NCI-H1694 treated with DMSO at 0.1 percent for 48 hours (cell line): ENCODE measurements at places on chromosomes 2 and 18.

DNA sequence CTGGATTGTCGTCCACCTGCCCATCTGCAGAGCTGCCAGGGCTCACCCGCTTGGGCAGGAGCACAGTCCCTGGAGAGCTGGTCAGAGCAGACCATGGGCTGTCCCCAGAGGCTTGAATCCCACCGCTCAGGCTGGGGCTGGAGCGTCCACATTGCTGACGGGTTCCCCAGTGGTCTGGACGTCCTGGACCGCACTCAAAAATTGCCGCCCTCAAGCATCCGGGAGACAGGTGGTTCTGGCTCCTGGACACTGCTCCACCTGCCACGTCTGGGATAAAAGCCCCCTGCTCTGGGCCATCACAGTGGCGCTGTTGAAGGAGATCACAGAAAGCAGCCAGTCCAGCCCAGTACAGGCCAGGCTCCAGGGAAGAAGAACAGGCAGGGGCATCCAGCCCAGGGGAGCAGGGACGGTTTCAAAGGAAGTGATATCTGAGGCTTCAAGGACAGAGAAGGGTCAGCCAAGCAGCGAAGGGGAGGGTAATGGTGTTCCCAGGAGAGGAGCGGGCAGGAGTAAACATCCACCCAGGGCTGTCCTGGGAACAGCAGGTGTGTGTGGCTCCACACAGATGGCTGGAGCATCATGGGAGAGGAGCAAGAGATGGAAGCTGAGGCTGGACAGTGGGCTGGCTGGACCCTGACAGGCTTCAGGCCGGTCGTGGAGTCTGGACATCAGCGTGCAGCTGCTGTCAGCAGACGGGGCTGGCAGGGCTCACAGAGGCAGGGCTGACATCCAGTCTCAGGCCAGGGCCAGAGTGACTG is 21.9 kb upstream of the ID2 start:
- no peak for DNase-seq

DNA sequence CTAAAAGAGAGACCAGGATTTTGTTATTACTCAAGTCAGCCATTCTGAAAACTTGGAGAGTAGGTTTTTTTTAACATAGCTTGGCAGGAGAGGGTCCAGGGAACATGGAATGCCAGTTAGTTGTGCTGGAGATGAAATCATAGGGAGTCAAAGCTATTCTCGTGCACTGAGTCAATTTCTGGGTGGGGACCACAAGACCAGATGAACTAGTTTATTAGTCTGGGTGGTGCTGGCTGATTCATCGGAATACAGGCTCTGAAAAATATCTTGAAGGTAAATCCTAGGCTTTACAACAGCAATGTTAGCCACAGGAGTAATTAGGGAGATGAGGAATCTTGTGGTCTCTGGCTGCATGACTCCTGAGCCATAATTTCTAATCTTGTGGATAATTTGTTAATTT is 921.4 kb downstream of the TRIB2 start:
- no peak for DNase-seq

DNA sequence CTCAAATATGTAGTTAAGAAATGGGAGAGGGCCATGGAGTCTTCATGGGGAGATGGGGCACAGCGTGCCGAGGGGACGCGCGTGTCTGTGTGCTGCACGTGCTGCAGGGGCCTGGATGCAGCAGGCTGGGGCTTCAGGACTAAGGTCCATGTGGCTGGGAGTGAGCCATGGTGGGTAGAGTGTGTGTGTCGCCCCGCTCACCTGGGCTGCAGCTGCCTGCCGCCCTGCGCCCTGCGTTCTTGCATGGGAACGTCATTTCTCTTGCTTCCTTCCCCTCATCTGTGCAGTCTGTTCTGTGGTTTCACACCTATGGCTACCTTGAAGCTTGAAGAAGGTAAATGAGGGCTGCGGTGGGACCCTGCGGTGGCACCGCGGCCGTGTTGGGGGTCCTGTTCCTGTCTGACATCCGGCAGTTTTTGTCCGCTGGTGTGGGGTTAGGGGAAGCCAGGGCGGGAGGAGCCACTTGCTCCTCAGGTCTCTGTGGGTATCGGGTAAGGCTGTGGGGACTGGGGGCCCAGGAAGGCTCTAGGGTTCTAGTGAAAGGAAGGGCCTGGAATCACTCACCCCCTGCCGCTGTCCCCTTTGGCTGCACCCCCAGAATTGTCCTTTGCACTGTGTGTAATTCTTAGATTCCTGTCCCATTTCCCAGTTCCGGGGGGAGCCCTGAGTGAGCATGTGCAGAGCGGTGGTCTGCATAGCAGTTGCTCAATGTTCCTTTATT is 54.1 kb upstream of the HS6ST1 start:
- DNase-seq: no peak

GRCh38 chr2:54915101-54915500 is 135.2 kb downstream of the RTN4 start:
- DNase-seq: no peak

DNA sequence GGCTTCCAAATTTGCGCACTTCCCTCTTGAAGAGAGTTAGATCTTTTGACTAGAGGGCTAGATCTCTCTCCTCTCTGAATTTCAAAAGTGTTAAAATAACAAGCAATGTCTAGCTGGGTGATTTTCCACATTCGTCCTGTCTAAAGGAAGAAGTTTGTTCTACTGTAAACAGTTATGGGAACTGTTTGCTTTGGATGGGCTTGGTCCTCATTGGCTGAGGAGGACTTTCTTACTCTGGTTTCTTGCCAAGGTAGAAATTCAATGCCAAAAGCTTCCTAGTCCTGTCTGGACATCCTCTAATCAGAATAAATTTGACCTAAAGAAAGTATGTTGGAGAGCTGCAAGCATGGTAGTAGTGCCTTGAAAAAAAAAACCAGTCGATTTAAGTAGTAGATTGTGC is 47.4 kb upstream of the RAPH1 start:
- DNase-seq: no peak

DNA sequence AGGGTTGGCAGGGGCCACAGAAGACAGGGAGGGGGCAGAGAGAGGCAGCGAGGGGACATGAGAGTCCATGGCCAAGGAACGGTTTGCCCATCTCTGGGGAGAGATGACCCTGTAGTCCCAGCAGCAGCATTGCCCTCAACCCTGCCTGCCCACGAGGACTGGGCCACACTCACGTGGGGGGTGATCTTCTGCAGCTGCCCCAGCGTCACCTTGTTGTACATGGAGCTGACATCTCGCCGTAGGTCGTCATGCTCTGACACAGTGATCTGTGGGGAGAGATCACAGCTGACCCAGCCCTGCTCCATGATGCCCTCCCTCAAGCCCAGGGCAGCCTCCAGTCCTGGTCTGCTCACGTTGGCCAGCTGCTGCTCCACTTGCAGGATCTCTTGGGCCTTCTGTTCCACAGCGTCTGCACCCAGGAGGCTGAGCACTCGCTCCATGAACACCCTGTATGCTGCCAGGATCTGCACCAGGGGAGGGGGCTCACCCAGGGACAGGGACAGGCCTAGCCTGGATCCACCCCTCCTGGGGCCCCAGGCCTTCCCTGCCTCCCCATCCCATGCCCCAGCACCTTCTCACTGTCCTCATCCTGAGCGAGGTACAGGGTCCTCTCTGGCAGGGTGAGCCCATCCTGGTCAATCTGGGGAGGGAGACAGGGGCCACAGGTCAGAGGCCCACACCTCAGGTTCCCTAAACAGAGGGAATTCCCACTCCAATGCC is 2.8 kb downstream of the ECEL1 start:
- no peak for DNase-seq

GRCh38 chr2:161434118-161434517 is 18.0 kb downstream of the TBR1 start:
- DNase-seq: no peak

GRCh38 chr2:111176388-111176787 is 55.7 kb downstream of the BCL2L11 start:
- DNase-seq: no peak

DNA sequence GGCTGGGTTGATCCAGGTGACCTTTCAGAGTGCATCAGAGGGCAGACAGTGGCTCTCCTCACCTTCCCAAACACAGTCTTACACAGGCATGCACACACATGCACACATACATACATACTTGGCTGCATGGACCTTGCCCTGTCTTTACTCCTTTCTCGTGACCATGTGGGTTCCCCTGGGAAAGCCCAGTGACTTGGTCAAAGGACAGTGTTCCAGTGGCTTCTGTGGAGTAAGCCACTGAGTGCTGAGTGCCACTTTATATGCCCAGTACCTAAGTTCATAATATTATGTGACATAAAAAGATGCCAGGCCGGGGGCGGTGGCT is 249.4 kb downstream of the MYCN start:
- DNase-seq: no peak

GRCh38 chr2:172558372-172558771 is 2.5 kb downstream of the PDK1 start:
- no peak for DNase-seq

- DNase-seq: no peak
Measured at GRCh38 chr2:236749346-236749745, 179.7 kb downstream of the ACKR3 start.

- DNase-seq: no peak
Measured at GRCh38 chr2:5263291-5263690, 428.9 kb upstream of the SOX11 start.

- DNase-seq: no peak
Measured at GRCh38 chr2:36530178-36530982, 67.6 kb downstream of the FEZ2 start.

- no peak for DNase-seq
Measured at GRCh38 chr2:214103276-214104001, 307.4 kb upstream of the VWC2L start.

DNA sequence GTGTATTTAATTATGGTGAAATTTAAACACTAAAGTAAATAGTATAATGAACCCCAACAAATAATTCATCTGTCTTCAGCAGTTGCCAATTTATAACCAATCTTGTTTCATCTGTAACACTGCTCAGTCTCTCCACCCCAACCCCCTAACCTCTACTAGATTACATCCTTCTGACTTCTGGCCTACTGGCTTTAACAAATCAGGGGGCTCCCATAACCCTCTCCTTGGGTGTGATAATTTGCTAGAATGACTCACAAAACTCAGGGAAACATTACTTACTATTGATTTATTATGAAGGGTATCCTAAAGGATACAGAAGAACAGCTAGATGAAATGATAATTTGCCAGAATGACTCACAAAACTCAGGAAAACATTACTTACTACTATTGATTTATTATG is 50.7 kb downstream of the PIK3C3 start:
- no peak for DNase-seq

DNA sequence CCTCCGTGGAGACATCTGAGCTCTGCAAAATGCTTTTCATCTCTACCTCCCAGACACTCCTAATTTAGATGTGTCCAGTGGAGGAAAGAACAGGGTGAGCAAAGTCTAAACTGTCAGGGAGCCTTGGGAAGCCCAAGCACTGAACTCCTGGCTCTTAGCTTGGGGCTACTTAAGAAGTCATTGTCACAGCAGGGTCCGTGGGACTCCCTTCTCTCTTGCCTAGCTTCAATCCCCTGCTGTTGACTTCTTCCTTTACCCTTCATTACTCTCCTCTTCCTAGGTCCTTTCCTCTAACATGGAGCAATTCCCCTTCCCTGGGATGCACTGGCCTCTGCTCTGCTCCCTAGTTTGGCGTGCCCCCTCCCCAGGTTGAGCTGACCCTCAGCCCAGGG is 3.4 kb downstream of the OSR1 start:
- DNase-seq: no peak

- no peak for DNase-seq
Measured at GRCh38 chr18:60534538-60534937, 162.0 kb upstream of the MC4R start.

- DNase-seq: no peak
Measured at GRCh38 chr2:72182547-72182946, 34.9 kb upstream of the CYP26B1 start.

GRCh38 chr2:28348149-28348567 is 44.5 kb upstream of the FOSL2 start:
- DNase-seq: no peak

DNA sequence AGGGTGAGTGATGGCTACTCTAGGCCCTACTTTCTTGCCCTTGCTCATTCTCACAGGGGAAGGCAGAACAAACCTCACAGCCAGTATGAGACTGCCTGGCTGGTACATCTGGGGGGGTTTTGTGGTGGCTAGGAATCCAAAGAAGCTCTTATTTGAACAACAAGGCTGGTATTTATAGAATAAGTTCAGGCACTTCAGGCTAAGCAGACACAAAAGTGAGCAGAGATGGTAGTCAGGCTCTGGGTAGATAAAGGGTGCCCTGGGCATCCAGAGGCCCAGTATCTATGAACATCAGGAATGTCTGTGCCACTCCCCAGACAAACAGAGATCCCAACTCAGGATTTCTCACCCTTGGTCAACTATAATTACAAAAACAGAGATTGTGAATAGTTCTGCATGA is 57.2 kb upstream of the RTN4 start:
- DNase-seq: no peak

- no peak for DNase-seq
Measured at GRCh38 chr2:8346208-8346607, 335.6 kb upstream of the ID2 start.

- DNase-seq: no peak
Measured at GRCh38 chr2:15675456-15676195, 84.0 kb downstream of the DDX1 start.

GRCh38 chr2:178449700-178450523 is 1.1 kb downstream of the PRKRA start:
- DNase-seq: no peak

GRCh38 chr2:11213090-11213638 is 57.9 kb downstream of the SLC66A3 start:
- no peak for DNase-seq

GRCh38 chr2:43427032-43427424 is 168.8 kb downstream of the THADA start:
- no peak for DNase-seq

DNA sequence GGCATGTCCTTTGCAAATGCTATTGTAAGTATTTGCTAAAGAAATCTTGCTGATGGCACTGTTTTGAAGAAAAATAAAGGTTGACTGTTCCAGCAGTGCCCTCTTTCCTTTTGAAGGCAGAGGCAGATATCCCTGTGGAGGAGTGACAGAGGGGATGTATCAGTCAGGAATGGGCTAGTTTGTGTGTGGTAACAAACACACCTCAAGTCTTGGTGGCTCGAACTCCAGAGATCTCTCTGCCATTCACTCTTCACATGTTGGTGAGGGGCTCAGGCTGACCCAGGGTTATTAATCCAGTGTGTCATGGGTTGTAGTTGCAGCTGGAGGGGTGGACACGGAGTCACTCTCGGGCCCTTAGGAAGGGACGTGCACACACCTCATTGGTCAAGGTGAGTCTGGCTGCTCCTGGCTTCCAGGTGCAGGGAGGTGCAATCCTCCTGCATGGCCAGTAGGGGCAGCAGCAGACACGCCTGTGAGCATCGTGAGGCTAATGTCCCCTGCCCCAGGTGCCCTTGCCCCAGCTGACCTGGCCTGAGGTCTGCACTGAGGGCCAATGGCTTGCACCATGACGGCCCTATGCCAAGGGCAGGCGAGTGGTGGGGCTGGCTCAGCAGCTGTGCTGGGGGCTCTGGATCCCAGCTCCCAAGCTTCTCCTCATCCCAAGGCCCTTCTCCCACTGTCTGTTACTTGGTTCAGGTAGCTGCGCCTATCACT is 146.5 kb downstream of the ASB1 start:
- DNase-seq: no peak

GRCh38 chr2:45668509-45668908 is 17.0 kb downstream of the PRKCE start:
- DNase-seq: no peak

- DNase-seq: no peak
Measured at GRCh38 chr2:40128796-40129195, 323.1 kb downstream of the SLC8A1 start.
